Sigmoid colon (tissue), 7 donors: ENCODE measurements at places on chromosomes 16 and 17. TPM values are rescaled to one million over a fixed set of nuclear protein-coding genes. Genes with fewer than 3 reads are reported as not detected.

GRCh38 chr17:80794281-80795089 lies 197.2 kb upstream of the CHMP6 start:
- DNase-seq: peak; percentile 57
- H3K27me3 ChIP-seq: no peaks in the 10 kb centered on the region
- H3K27ac ChIP-seq: peak overlapping the region; percentile 86
- no peaks in the 10 kb centered on the region for H3K36me3 ChIP-seq
- no peak overlapping the region for H3K4me3 ChIP-seq

DNA sequence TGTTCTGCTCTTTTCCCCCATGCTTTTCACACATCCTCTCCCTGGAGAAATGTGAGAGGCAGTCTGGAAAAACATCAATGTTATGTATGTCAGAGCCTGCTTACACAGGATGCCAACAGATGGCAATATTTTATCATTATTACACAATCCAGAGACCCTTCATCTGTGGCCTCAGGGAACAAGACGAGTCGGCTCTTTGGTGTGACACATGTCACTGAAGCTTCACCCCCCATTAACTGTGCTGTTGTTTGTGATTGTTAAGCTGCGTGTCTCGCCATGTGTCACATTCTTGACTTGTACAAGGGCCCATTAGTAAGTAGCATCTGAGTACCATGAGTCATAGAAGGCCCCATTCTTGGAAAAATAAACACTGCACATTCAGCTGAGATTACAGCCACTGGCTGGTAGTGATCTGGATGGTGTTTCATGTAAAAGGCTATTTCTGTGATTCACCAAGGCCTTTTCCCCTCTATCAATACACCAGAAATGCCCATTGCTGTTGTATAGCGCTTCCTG lies 682.1 kb upstream of the SOX9 start:
- H3K4me1 ChIP-seq: peaks cover 12% of the 10 kb centered on the region
- no peak overlapping the region for H3K4me3 ChIP-seq
- DNase-seq: no peak
- no peak overlapping the region for H3K27ac ChIP-seq
- H3K36me3 ChIP-seq: no peaks in the 10 kb centered on the region
- no peaks in the 10 kb centered on the region for H3K27me3 ChIP-seq

DNA sequence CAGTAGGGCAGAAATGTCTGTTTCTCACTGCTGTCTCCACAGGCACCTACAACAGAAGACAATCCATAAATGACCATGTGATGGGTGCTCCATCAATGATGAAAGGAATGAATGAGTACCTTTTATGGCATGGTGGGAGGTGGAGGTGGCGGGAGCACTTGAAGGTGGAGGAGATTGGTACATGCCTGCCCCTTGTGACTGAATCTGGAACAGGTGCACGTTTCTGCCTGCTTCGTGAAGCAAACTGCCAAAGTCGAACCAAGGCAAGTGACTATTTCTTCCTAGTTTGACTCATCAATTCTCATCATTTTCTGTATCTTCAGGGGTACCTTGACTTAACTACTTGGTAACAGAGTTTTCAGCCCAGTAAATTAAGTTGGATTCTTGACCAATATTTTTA lies 25.4 kb downstream of the CDRT15 start:
- H3K4me1 ChIP-seq: no peaks in the 10 kb centered on the region
- H3K4me3 ChIP-seq: no peak overlapping the region
- DNase-seq: no peak
- H3K27me3 ChIP-seq: no peaks in the 10 kb centered on the region
- H3K27ac ChIP-seq: no peak overlapping the region

DNA sequence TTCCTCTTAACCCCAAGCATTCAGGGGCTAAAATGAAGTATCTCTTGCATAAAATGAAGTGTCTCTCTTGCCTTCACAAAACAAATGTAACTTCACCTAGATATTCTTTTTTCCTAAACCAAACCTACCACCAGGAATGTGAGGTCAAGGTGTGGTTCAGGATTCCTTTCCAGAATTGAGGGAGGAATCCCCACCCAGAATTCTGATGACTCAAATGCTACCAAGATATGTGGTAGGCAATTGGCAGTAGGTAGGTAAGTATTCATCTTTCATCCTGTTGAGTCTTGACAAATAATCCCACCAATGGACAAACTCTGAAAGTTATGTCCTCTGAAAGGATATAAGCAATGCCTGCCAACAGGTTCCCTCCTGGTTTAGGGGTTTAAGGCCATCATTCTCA lies 26.2 kb downstream of the TRIM16 start:
- no peaks in the 10 kb centered on the region for H3K4me1 ChIP-seq
- H3K27ac ChIP-seq: no peak overlapping the region
- no peaks in the 10 kb centered on the region for H3K27me3 ChIP-seq

DNA sequence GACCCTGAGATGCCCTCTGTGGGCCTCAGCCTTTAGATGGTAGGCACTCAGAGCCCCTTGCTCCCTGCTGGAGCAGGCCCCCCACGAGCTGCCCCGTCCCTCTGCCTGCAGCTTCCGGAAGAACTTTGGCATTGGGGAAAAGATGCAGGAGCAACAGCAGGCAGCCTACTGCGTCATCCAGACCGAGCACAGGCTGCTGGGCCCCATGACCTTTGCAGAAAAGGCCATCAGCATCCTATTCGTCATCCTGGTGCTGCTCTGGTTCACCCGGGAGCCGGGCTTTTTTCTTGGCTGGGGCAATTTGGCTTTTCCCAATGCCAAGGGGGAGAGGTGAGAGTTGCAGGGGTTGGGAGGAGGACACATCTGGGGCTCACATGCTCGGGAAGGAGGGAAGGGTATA lies 12.7 kb upstream of the FOXN1 start:
- H3K27me3 ChIP-seq: no peaks in the 10 kb centered on the region
- no peaks in the 10 kb centered on the region for H3K4me1 ChIP-seq
- no peak for DNase-seq
- no peak overlapping the region for H3K27ac ChIP-seq

DNA sequence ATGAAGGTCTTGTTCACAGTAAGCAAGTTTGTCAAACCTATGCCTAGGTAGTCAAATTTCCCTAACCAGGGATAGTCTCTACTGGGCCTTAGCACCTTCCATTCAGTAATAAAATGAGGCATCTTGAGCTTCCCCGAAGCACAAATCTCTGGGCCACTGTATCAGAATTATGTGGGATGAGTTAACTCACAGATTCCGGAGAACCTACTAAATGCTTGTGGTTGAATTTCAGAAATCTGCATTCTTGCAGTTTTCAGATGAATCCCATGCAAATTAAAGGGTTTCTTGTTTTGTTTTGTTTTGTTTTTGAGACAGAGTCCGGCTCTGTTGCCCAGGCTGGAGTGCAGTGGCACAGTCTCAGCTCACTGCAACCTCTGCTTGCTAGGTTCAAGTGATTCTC lies 478.8 kb upstream of the HSBP1 start:
- H3K4me1 ChIP-seq: no peaks in the 10 kb centered on the region
- H3K27ac ChIP-seq: no peak overlapping the region
- DNase-seq: no peak
- no peaks in the 10 kb centered on the region for H3K27me3 ChIP-seq
- no peaks in the 10 kb centered on the region for H3K36me3 ChIP-seq

GTF3C1 gene
- 35.0 TPM for total RNA-seq
